ENCODE measurements at places on chromosomes 16 and 17.

- no peak for DNase-seq
Measured at GRCh38 chr16:48291303-48291702, 44.0 kb upstream of the ABCC11 start.

DNA sequence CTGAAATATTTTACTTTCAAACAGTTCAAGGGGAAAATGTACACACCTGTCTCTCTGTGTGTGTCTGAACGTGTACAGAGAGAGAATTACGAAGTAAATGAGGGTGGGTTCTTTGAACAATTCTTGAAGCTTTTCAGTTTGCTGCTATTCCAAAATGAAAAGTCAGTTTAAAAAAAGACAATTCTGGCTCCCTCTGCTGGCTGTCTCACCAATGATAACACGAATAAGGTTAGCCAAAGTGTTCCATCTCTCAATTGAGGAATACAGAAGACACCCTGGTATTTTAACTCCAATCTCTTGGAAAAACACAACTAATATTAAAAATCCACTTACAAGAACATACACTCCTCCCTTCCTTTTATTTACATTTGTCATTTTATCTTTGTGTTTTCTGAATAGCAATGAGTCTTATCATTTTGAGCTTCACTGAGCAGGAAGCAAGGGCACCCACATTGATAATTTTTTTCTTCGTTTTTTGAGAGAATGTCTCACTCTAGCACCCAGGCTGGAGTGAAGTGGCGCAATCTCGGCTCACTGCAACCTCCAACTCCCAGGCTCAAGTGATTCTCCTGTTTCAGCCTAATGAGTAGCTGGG, 20.5 kb downstream of the EFTUD2 start:
- DNase-seq = no peak

DNA sequence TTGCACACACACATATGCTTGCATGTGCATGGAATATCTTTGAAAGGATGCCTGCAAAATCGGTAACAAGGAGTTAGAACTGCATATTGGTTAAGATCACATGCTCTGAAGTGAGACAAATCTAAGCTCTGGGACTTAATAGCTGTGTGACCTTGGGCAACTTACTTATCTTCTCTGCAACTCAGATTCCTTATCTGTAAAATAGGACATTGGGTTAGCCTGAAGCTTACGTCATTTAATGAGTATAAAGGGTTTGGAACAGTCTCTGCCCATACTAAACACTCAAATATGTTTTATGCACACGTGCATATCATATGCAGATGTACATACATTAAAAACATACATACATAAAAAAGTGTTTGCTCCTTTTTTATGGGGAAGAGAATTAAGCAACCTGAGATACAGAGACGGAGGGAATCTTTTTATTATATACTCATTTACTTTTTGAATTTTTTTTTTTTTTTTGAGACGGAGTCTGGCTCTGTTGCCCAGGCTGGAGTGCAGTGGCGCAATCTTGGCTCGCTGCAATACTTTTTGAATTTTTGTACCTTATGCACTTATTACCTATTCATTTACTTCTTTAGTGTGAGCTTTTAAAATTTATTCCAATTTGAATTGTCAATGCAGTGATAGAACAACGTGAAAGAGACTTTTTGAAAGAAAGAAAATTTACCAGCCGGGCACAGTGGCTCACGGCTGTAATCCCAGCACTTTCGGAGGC, 206.2 kb downstream of the CCDC182 start:
- no peak for DNase-seq

DNA sequence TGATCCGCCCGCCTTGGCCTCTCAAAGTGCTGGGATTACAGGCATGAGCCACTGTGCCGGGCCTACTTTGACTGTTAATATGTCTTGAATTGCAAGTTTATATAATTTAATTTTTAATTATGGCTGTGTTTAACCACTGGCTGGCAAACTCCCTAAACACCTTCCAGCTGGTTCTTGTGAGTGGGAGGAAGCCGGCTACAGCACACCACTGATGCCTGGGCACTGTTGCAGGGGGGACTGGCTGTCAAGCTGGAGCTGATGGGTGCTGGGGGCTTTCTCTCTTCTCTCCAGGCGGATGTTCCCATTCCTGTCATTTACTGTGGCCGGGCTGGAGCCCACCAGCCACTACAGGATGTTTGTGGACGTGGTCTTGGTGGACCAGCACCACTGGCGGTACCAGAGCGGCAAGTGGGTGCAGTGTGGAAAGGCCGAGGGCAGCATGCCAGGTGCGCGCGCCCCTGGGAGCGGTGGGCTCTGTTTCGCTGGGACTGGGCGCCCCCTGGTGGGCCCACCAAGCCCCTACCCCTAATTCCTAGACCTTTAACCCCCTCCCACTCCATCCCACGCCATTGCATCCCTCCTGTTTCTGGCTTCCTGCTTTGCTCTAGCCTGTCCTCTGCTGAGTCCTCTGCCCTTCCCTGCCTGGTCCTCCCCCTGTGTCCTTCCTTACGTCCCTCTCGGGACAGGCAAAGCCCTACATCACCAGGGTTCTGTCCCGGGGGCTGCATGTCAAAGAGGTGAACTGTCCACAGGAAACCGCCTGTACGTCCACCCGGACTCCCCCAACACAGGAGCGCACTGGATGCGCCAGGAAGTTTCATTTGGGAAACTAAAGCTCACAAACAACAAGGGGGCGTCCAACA, 9.5 kb downstream of the TBX21 start:
- peak; percentile 66 for DNase-seq

DNA sequence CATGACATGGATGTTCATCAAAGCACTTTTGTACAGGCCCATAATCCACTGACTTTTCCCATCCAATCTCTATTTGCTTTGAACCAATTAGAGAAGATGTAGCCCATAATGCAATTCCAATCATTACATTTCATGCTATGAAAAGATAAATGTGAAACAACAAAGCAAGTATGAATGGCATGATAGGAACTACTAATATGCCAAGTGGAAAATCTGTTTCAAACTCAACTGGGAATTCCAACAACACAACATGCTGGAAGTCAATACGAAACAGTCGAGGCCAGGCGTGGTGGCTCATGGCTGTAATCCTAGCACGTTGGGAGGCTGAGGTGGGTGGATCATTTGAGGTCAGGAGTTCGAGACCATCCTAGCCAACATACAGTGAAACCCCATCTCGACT, 39.6 kb upstream of the TMEM97 start:
- no peak for DNase-seq

DNA sequence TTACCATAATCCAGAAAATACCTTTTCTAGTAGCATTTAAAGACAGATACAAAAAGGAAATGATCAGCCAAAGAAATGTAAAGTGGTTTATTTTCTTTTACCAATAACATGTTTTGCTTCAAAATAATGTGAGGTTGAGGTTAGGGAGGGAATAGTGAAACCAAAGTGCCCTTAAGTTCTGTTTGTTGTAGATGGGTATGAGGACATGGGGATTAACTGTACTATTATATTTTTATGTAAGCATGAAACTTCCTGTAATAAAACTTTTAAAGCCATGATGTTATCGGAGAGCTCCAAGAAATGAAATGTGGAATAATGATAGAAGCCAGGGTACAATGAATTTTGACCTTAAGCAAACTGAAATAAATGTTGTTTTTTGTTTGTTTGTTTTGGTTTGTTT, 9.9 kb downstream of the C16orf46 start:
- DNase-seq = no peak

DNA sequence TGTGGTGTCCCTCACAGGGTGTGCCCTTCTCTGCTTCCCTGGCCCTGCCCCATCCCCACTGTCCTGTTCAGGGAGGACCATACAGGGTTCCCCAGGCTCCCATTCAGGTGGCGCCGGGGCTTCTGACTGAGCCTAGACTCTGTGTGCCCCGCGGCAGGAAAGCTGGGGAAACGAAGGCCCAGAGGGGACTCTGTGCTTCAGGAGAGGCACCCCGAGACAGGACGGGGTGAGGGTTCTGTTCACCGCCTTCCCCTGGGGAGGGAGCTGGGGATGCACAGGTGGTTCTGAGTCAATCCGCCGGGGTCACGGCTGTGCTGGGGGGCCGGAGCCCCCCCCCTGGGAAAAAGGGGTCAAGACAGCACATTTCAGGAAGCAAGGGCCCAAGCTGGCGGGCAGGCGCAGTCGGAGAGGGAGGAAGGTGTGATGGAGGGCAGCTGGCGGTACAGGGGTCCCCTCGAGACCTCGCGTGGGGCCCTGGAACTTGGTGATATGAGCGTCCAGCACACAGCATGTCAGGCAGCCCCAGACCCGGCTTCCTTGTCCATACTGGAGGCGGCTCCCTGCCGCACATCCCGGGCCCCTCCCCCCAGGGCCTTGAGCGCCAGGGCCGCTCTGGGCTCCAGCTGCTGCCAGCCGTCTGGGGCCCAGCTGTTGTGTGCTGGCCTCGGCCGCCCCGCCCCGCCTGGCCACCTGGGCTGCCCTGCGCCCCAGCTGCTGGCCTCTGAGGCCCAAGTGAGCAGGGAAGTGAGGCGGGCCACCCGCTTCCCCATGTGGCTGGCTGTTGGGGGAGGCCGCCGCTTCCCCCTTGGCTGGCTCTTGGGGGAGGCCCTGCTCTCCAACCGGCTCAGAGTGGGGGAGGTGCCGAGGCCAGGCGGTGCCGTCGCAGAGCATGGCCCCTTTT, 5.6 kb upstream of the NOTUM start:
- DNase-seq = no peak
